ENCODE measurements at places on chromosomes 2 and 18. TPM values are rescaled to one million over a fixed set of nuclear protein-coding genes. Genes with fewer than 3 reads are reported as not detected.

The CHPF gene
- 17.5 TPM for total RNA-seq

DNA sequence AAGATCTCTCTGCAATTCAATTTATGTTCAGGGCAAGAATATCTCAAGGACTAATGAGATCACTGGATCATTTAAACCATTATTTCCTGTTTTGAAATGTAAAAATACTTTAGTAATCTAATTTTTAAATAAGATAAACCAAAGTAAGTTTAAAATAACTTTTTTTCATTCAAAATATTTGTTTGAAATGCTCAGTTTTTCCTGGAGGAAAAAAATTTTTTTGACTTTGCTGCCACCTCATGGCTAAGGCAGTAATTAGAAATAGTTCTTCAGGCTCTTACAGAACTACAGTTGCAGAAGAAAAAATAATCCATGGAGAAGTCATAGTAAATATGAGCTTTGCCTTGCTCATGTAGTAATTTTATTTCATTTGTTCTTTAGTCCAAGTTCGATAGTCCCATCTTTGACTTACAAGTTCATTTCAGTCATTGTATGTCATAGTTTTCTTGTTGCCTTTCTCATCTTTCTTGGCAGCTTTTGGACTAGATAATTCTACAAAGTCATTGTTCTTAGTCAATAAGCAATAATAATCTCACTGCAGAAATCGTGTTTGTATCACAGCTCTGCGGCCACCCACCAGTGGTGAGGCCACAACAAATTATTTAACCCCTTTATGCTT lies 127.4 kb downstream of the DPP4 start:
- DNase-seq: peak; percentile 25

The MYOM1 gene
- total RNA-seq: 0.92 TPM

GRCh38 chr2:237488901-237489860 lies 2.1 kb downstream of the MLPH start:
- DNase-seq: no peak

The PRSS56 gene
- total RNA-seq: 0.18 TPM

- peak; percentile 88 for DNase-seq
These were observed 33.6 kb downstream of the KIDINS220 start for GRCh38 chr2:8803658-8804379.

- DNase-seq: no peak
These were observed 91.7 kb upstream of the RMDN2 start for GRCh38 chr2:37833423-37833822.

Measured in Panc1 (cell line).